ENCODE measurements at places on chromosomes 2 and 18.

DNA sequence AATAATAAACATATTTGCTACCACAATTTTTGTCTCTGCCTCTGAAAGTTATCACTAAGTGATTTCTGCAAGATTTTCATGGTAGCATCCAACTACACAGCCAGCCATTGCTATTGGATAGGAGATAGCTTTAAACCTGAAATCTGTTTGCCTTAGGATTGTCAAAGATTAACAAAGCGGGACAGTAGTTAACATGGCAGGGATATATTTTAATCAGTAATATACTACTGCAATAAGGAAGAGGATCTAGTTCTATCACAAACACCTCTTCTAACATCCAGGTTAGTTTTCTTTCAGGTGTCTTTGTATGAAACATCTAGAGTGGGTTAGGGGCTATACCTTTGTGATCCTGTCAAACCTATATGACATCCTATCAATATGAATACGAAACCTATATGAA is 641.3 kb downstream of the DPP10 start:
- no peak for DNase-seq

DNA sequence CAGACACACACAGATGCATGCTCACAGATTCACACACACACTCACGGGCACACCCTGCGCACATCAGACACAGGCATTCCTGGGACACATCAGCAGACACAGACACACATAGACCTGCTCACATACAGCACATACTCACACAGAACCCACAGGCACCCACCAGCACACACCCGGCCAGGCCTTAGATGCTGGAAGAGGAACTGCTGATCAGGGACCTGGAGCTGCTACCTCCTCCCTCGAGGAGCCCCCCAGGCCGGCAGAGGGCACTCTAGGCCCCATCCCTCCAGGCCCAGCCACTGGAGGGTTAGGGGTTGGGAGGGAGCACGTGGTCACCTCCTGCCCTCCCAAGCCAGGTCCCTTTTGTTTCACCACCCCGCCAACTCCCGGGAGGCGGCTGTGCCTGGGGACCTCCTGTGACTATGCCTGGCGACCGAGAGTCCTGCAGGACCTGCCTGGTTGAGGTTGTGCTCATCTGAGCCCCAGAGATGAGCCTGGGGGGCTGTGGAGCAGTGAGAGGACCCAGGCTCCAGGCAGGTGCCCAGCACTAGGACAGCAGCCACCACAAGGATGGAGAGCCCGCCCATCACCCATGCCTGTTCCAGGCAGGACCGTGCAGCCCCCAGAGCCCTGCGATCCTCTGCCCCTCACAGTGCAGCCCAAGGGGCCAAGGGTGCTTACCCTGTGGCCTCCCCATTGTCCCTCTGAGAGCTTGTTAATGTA is 21.0 kb upstream of the PTMA start:
- DNase-seq = no peak

GRCh38 chr2:233358335-233358734 is 4.0 kb downstream of the DGKD start:
- no peak for DNase-seq

- no peak for DNase-seq
Measured at GRCh38 chr18:58761970-58762780, 90.9 kb downstream of the MALT1 start.

- no peak for DNase-seq
Measured at GRCh38 chr18:78659748-78660147, 319.9 kb upstream of the SALL3 start.

Measured in RCC 7860 (cell line).